ENCODE measurements at places on chromosomes 12 and 14.

DNA sequence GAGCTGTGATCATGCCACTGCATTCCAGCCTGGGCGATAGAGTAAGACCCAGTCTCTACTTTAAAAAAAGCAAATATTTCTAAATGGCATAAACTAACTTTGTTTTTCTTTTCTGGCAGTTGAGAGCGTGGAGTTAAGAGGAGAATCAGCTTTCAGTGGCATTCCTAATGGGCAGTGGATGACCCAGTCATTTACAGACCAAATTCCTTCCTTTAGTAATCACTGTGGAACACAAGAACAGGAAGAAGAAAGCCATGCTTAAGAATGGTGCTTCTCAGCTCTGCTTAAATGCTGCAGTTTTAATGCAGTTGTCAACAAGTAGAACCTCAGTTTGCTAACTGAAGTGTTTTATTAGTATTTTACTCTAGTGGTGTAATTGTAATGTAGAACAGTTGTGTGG is 21.2 kb downstream of the TDG start:
- DNase-seq, result no peak

GRCh38 chr14:54691525-54692283 is 124.8 kb downstream of the SAMD4A start:
- DNase-seq, result peak; percentile 5

DNA sequence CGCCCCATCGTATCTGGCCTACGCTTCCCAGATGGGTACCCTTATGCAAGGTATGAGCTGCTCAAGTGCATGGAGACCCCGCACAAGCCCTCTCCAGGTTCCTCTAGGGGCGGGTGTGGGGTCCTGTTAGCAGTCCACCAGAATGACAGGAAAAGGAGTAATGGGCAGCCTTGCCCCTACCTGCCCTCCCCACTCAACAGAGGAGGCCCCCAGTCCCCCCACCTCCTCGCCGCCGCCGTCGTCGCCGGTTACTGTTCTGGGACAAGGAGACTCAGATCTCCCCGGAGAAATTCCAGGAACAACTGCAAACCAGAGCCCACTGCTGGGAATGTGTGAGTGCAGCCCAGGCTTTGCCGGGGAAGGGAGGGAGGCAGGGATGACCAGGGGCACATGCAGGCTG is 6.0 kb downstream of the REC8 start:
- DNase-seq, result no peak

- DNase-seq, result no peak
These were observed 217.5 kb upstream of the C14orf180 start for GRCh38 chr14:104361921-104362681.

DNA sequence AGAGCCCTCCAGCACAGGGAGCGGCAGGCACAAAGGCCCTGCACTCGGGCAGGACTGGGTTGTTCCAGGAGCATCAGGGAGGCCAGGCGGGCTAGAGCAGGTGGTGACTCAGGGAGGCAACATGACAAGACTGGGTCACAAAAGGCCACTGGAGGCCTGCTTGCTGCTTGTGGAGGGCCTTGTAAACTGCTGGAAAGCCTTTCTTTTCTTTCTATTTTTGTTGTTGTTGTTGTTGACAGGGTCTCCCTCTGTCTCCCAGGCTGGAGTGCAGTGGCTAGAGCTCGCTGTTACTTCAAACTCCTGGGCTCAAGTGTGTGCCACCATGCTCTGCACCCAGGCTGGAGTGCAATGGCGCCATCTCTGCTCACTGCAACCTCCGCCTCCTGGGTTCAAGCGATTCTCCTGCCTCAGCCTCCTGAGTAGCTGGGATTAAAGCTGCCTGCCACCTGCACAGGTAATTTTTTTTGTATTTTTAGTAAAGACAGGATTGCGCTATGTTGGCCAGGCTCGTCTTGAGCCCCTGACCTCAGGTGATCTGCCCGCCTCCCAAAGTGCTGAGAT is 11.8 kb upstream of the RCOR1 start:
- DNase-seq, result no peak

GRCh38 chr12:45655186-45655585 is 74.3 kb upstream of the ARID2 start:
- no peak for DNase-seq

GRCh38 chr14:92317511-92317910 is 5.5 kb upstream of the SLC24A4 start:
- no peak for DNase-seq

- no peak for DNase-seq
These were observed 160.3 kb upstream of the PELI2 start for GRCh38 chr14:55957950-55958349.

GRCh38 chr12:116244001-116244400 is 33.5 kb downstream of the MED13L start:
- no peak for DNase-seq

DNA sequence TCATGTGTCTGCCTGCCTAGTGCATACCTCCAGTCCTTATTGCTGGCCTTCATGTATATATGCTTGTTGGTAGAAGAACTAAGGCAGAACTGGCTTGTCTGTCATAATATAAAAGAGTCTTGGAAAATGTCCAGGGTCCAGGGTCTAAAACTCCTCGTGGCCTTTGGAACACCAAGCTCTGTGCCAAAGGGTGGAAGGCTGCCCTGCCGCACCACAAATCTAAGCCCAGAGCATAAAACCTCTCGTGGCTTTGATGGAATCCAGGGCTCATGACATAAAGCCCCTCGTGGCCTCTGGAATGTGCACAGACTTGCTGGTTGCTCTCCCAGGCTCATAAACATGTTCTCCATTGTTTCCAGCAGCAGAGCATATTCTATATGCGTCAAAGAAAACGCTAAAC is 107.9 kb downstream of the BBS10 start:
- no peak for DNase-seq

DNA sequence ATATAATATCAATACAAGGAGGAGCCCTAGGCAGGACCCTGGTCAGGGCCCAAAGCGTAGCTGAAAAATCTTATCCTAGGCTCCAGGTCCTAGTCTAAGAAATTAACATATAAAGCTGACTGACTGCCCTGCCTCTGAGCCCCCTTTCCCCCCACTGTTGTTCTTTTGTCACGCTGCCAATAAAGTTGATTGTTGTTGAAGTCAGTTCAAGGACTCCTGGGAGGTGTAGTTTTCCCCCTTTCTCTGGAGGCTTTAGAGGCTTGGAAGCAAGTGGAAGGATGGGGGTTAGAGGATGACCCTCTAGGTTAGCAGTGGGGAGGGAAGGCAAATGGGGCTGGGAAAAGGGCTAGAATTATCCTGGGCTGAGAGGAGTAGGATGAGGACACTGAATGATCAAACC is 3.2 kb downstream of the PPP1R1A start:
- no peak for DNase-seq

GRCh38 chr12:712172-712863 is 40.1 kb upstream of the WNK1 start:
- peak; percentile 30 for DNase-seq

GRCh38 chr12:57630891-57631433 is 2.0 kb downstream of the B4GALNT1 start:
- no peak for DNase-seq

GRCh38 chr14:55482936-55483605 is 42.7 kb upstream of the TBPL2 start:
- DNase-seq, result no peak

DNA sequence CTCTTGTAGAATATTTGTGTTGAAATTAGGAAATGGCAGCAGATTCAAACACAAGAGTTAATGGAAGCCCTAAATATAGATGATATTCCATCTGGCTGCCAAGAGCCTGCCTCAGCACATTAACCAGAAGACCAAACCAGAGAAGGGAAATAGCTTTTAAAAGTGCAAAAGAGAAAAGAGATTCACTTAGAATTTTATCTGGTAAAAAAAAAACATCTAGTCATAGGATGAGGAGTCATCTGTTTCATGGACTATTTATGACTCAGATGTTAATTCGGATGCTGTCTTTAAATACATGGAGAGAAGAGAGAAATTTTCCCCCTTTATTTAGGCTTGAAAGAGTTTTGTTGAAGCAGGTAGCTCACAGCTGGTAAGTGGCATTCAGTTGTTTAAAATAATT is 201.6 kb upstream of the NUDT4 start:
- DNase-seq, result no peak

DNA sequence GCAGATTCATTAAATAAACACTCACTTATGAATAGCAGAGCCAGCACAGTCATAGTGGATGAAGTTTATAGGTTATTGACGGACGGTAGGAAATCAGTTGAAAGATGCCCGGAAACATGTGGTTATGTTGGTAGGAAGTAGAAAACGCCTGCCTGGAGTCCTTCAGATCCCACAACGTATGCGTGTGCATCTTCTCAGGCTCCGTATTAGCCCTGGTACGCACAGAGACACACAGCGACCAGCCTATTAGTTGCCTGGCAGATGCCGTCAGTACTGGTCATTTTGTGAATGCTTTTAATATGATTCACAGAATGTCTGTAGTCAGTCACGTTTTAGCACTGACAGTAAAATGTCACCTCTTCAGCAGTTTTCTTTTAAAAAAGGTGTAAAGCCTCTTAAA is 196.4 kb downstream of the RGS6 start:
- DNase-seq, result no peak

- no peak for DNase-seq
These were observed 107.2 kb downstream of the PDE3A start for GRCh38 chr12:20475542-20475941.

- DNase-seq, result no peak
These were observed 2.2 kb downstream of the IRF2BPL start for GRCh38 chr14:77026166-77026929.

Data from caudate nucleus (tissue), 63 donors.